ENCODE measurements at places on chromosomes 3 and 15. TPM values are rescaled to one million over a fixed set of nuclear protein-coding genes. Genes with fewer than 3 reads are reported as not detected.

The CCDC54 gene
- not detected for total RNA-seq

The GATA2 gene
- 15.4 TPM for total RNA-seq

DNA sequence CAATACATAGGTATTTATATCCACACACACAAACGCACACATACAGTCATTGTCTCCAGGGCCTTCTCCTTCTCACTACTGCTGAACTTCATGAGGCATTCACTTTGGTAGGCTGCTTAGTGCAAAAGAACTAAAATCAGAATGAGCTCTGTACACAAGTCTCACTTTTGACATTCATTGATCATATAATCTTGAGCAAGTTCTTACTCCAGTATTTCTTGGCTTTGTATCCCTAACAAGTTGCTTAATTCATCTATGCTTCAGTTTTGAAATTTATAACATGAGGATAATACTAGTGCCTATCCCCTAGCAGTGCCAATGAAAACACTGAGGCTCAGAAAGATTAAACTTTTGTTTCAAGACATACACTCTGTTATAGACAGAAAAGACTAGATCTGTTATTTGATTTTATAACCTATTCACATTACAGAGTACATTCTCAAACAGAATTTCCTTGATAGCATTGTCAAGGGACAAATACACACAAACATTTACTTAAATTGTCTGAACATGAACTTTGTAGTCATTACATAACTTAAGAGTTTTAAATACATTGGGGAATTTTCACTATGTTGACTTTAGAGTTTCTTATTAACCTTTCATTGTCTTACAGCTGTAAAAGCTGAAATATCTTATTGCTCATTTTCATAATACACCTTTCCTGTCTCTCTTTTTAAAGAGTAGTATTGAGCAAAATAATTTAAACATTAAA lies 55.0 kb upstream of the SI start:
- no peak for DNase-seq

DNA sequence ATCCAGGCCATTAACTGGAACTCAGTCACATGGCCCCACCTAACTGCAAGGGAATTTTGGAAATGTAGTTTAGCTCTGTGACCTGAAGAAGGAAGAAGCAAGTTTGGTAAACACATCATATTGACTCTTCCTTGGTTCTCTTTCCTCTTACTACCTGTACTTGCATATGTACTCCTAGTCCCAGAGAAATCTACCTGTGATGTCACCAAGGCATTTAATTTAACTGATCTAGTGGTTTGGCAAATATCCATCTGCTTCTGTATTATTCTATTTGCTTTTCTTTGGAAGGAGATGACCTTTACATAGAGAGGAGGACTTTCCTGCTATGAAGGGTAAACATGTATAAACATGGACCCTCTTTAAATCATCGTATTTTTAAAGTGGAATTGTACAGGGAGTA lies 150.8 kb downstream of the TMEM108 start:
- DNase-seq: no peak

- no peak for DNase-seq
These were observed 98.2 kb upstream of the PTPRG start for GRCh38 chr3:61463191-61463590.
